T-cell (primary cell): ENCODE measurements at places on chromosomes 16 and 17.

DNA sequence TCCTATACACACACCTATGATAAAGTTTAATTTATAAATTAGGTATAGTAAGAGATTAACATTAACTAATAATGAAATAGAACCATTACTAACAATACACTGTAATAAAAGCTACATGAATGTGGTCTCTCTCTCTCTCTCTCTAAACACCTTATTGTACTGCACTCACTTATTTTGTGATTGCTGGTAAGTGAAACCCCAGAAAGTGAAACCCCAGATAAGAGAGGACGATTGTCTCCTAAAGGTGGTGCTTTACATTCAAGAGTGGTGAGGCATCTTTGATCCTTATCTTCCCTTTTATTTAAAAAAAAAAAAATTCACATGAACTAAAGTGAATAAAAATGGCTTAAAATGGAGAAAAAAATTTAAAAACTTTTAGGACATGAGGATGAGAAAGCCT, 80.1 kb upstream of the TRAP1 start:
- no peak for DNase-seq

DNA sequence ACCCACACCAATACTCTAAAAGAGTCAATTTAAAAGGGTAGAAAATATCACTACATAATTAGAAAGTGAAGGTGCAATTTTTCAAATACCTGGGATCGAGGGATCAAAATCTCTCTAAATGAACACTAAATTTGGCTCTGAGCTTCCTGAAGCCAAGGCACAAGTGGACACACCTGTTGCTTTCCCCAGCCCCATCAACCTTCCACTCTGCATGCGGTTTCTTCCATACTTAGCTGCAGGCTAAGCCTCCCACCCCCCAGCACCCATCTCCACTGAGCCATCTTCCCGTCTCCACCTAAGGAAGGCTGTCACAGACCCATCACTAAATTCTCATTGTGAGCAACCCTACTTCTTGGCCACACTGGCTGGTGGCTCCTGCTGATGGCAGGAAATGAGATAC, 30.5 kb downstream of the TXNDC11 start:
- DNase-seq: no peak

- DNase-seq: no peak
Measured at GRCh38 chr17:4236456-4236855, 27.3 kb downstream of the ANKFY1 start.

GRCh38 chr16:68786685-68787418, 49.8 kb downstream of the CDH1 start:
- no peak for DNase-seq

- no peak for DNase-seq
Measured at GRCh38 chr17:29066047-29066446, 23.1 kb downstream of the PIPOX start.

GRCh38 chr16:67029254-67030096, 526 bp downstream of the CBFB start:
- DNase-seq: peak; percentile 21

DNA sequence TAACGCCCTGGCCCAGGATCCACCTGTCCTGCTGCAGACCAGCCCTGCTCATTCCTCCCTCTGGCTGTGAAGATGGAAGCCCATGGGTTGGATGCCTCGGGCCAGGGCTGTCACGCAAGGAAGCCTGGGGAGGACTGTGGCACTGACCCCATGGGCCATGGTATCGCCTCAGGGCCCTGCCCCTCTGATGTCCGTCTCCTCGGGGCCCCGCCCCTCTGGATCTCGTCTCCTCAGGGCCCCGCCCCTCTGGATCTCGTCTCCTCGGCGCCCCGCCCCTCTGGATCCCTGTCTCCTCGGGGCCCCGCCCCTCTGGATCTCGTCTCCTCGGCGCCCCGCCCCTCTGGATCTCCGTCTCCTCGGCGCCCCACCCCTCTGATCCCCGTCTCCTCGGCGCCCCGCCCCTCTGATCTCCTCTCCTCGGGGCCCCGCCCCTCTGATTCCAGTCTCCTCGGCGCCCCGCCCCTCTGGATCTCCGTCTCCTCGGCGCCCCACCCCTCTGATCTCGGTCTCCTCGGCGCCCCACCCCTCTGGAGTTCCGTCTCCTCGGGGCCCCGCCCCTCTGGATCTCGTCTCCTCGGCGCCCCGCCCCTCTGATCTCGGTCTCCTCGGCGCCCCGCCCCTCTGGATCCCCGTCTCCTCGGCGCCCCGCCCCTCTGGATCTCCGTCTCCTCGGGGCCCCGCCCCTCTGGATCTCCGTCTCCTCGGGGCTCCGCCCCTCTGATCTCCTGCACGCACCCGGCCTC, 24.0 kb downstream of the METRNL start:
- DNase-seq: no peak

DNA sequence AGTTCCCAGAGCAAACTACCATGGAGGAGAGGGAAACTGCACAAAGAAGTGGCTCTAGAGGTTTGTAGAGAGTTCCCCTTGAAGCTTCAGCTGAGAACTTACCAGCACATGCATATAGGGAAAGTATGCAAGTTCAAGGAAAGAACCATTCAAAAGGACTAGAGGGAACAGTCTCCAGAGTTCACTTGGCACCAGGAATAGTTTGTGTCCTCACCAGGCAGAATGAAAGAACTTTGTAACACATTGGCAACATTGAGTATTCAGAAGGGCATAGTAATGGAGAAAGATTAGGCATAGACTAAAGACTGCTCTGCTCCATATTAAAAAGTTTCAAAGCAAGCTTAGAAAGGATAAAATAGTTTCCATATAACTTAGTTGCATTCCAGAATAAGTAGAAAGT, 155.4 kb upstream of the TOM1L1 start:
- DNase-seq: no peak

DNA sequence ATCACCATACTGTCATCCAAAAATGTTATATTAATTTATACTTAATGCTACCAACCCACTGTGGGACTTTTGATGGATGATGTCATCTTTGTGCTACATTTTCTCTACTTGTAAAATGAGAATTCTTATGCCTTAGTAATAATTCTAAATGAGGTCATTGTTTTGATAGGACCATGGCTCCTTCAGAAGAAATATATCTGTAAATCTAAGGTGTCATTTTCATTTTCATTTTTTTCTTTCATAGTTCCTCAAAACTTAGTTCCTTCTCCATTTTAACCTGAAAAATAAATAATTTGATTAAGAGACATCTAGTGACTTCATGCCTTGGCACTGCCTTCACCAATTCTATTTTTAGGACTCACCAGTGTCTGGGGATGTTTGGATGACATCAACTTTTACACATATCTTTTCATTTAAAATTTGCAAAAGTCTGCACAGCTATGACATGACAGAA, 48.7 kb downstream of the GPRC5B start:
- DNase-seq: no peak

DNA sequence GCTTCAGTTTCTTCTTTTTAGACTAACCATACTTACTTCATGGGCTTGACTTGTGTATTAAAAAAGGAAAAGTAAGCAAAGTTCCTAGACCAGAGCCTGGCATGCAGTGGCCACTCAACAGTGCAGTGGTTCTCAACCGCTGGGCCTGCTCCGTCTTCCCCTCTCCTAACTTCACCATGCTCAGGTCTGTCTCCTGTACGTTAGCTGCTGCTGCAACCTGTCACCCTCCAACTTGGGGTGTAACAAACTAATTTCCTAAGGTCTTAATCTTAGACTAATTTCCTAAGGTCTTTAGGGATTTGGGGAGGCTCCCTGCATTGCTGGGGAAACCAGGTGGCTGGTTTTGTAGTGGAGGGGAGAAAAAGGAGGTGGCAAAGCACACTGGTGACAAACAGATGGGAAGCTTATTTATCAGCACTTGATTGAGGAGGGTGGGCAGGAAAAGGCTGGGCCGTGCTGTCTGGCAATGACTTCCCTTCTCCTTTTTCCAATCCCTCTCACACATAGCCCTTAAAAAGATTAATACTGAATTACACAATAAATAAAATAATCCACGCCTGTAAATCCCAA, 2.2 kb upstream of the ARL4D start:
- no peak for DNase-seq

DNA sequence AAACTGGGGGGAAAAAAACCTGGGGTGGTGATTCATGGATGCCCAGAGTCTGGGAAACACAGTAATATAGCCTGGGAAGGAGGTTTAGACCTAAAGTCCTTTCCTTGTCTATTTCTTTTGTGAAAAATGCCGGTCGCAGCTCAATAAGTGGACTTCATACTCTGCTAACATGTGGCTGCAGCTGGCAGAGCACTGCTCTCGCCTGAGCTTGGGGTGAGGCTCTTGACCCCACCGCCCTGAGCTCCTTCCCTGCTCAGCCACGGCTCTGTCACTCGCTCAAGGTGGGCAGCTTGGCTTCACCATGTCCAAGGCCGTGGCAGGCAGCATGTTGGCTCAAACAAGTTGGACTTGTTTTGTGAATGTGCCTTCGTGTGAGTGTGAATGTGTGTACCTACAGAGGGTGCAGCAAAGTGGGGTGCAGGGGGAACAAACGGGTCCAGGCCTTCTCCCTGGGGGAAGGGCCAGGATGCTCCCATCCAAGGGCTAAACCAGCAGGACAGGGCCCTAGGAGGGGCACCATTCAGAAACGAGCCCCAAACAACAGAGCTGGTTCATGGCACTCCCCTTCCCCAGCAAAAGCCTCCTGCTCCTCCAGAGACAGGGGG, 4.9 kb downstream of the FA2H start:
- no peak for DNase-seq

DNA sequence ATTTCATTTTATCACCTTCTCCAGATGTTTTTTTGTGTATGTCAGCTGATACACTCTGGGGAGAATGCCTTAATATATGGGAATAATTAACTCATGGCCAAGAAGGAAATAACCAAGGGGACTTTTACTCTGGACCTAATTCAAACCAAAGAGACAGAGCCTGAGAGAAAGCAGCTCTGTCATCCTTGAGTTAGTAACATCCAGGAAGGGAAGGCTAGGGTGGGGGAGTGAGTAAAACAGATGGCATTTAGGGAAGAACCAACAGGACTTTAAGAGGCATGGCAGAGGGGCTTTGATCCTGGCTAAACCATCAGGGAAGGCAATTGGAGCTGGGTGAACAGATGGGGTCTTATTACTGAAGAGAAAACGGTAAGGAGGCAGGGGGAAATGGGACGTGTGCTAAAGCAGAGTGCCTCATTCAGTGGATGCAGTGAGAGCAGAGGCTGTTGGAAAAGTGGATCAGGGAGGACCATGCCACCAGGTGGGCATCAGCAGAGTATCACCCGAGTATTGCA, 2.5 kb upstream of the SMPD3 start:
- DNase-seq: no peak

DNA sequence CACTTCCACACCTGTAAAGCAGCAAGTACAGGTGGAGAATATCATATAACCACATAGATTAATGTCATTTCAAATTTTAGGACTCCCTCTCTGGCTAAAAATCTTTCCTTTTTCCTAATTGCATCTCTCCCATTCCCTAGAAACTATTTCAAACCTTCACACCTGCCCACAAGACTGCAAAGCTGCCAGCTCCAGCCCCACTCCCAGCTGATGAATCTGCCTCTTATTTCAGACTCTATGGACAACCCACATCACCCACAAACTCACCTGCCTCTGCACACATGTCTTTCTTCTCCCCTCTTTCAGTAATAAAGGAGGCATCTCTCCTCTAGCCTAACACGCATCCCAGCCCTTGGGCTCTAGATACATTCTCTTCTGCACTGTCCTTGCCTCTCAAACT, 315.1 kb downstream of the GRIN2A start:
- DNase-seq: no peak

GRCh38 chr17:48835971-48836370, 5.1 kb downstream of the CALCOCO2 start:
- DNase-seq: no peak

- no peak for DNase-seq
Measured at GRCh38 chr16:13231365-13231764, 330.0 kb downstream of the SHISA9 start.

DNA sequence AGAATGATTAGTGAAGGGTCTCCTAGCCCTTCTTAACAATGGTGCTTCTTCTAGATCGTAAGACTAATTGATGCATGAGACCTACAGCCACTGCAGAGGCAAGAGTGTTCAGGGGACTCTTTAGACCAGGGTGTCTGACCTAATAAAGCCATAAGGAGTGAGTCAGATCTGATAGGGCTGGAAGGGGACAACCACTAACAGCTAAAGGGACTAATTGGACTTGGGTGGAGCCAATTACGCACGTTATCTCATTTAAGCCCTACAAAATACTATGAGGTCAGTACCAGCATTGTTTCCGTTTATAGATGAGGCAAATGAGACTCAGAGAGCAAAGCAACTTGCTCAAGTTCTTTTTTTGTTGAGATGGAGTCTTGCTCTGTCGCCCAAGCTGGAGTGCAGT, 14.5 kb upstream of the RNF222 start:
- DNase-seq: no peak

DNA sequence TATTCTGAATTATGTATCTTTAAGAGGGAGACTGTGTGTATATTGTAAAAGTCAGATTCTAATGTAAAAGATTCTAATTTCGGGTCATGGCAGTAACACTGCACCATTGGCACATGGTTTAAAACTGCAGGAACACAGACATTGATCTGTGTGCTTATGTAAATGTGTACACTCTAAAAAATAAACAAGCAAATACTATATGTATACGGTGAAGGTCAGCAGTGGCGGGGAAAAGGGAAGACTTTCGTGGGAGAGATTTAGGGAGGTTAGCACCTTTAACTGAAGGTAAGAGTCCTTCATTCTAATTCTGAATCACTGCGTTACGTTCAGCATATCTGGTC, 157.8 kb upstream of the FAM20A start:
- DNase-seq: no peak

DNA sequence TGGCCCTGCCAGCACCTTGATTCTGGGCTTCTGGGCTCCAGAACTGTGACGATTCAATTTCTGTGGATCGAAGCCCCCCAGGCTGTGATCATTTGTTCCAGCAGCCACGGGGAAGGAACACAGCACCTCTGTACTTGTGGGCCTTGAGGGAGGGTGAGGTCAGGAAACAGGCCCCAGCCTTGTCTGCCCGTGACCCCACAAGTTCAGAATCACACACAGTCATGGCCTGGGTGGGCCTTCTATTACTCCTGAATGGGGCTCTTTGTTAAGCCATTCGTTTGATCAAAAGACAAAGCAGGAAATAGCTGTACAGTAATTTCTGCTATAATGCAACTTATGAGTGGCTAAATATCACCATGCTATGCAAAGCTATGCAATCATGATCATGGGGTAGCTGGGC, 10.1 kb downstream of the ST6GALNAC2 start:
- no peak for DNase-seq

DNA sequence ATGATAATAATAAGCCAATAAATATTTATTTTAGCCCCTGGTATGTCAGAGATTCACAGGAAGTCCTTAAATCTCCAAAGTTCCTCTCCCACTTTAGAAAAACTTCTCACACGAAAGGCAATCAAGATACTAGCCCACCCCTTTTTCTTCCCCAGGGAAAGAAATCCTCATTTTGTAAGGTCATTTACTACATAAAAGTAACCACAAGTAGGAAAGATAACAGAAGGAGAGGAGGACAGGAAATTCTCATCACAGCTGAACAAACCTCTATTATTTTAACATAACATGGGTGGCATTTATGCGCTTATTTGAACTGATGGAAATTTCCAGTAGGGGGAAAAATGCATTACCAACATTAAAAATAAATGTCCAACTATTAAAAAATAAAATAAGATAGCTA, 3.4 kb downstream of the FAM222B start:
- DNase-seq: no peak

GRCh38 chr17:82054351-82055022, 2.8 kb downstream of the GPS1 start:
- DNase-seq: no peak

GRCh38 chr16:84854759-84855158, 35.0 kb downstream of the CRISPLD2 start:
- DNase-seq: no peak
